ENCODE measurements at places on chromosomes 7 and 10.
A peak's percentile ranks its signal among the peaks of the same experiment; 100 is the strongest.

DNA sequence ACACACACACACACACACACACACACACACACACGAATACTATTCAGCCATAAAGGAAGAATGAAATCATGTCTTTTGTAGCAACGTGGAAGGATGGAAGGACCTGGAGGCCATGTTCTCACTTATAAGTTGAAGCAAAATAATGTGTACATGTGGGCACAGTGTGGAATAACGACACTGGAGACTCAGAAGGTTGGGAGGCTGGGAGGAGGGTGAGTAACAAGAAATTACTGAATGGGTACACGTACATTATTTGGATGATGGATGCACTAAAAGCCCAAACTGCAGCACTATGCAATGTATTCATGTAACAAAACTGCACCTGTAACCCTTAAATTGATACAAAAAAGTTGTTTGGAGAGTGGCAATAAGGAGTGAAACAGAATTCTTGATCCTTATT, 32.1 kb downstream of the KMT2C start:
- no peak for DNase-seq

DNA sequence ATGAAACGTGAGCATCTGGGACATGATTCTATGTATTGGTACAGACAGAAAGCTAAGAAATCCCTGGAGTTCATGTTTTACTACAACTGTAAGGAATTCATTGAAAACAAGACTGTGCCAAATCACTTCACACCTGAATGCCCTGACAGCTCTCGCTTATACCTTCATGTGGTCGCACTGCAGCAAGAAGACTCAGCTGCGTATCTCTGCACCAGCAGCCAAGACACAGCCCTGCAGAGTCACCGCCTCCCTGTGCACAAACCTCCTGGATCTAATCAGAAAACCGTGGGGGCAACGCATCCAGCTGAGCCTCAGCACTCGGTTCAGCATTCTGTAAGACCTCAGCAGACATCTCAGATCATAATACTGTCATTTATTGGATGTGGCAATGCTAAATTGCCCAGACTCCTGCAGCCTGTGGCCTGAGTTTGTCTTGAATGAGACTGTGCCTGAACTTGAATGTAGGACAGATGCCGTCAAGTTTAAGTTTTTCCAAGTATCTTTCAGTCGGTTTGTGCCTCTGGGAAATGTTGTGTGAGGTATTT, 41.5 kb upstream of the PRSS58 start:
- no peak for DNase-seq

- no peak for DNase-seq
Observed at GRCh38 chr10:90644165-90644564, 213.7 kb downstream of the HTR7 start.

DNA sequence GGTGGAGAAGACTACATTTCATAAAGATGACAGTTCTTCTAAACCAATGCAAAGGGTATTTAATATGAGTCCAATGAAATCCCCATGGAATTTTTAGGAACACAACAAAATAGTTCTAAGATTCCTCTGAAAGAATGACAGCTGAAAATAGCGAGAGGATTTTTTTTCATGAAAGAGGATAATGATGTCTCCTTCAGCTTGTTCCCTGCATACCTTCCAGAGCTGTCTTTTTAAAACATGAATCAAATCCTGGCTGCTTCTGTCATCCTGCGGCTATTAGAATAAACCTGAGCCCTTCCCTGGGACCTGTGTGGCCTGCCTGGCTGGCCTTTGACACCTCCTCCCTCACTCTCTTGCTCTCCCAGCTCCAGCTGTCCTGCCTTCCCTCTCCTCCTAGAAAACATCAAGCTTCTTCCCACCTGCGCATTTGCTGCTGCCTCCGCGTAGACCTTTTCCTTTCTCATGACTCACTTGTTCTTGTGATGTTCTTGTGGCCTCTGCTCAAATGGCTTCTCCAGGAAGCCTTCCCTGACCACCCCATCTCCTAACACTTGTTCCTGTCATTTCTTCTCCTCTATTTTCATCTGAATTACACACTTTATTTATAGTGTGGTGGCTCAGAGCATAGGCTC, 57.4 kb downstream of the EEPD1 start:
- no peak for DNase-seq

DNA sequence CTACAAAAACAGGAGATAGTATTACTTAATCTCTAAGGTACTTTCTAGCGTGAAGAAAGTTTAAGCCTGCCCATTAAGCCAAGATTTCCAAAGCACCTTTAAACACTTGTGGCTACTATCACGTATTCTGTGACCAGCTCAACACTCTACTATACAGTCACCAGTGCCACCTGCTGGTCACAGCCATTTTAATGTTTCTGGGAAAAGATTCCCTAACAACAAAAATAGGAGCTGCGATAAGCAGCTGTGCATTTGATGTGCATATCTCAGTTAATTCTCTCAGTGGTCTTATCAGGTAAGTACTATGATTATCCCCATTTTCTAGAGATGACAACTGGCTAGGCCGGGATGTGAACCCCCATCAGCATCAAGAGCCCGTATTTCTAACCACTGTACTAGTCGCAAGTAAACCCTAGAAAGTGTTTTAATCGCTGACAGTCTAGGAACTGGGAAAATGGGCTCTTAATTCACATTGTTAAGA, 860 bp downstream of the SEC31B start:
- peak; percentile 63 for DNase-seq

GRCh38 chr7:132576721-132577085, 433 bp upstream of the PLXNA4 start:
- no peak for DNase-seq

DNA sequence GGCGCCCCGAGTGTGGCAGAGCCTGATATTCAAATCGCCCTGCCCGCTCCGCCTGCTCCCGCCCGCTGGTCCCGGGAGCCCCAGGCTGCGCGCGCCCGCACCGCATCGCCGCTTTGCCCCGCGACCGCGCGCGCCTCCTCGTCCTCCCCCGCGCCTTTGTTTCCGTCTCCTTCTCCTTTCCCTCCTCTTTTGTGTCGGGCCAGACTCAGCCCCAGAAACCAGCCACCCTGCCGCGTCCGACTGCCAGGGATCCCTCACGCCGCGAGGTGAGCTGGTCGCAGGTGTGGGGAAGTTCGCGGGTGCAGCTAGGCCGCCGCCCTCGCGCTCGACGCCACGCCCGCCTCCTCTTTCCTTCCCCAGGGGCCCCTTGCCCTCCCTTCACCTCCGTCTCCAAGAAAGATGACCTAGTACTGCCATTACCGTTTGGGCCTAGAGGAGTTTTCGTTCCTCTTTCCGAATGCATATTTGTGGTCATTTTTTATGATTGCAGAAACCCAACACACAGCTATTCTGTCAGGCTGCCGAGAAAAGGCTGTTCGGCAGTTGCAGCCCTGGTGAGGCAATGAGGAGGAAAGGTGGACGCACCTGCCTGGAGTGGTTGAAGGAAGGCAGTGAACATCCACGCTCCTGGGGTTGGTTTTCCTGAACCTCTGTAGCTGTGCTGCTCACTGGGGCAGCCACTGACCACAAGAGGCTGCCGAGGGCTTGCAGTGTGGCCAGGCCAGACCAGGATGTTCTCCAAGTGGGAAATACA, 107.3 kb downstream of the SNX10 start:
- DNase-seq: peak; percentile 50
